ENCODE measurements at places on chromosomes 2 and 18.
A peak's percentile ranks its signal among the peaks of the same experiment; 100 is the strongest.

DNA sequence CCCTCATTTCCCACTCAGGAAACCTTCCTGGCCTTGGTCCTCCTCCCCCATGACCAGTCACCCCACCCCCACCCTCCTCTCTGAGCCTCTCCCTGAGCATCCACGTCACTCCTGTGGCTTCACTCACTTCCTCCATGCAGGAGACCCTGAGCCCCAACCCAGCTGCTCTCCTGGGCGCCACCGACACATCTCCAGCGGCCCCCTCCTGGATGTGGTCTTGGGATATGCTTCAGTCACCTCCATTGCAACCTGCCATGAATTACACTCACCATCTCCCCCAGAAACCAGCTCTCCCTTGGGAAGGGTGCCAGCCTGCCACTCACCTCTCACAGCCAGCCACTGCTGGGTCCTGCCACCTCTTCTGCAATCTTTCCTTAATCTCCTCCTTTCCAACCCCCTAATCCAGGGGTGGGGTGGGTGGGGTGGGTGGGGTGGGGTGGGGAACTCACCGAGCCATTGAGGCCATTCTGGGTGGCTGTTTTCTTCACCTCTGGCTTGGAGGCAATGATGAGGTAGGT lies 44.8 kb downstream of the CENPO start:
- no peak for DNase-seq

GRCh38 chr2:62222674-62223073 lies 26.8 kb downstream of the B3GNT2 start:
- no peak for DNase-seq

DNA sequence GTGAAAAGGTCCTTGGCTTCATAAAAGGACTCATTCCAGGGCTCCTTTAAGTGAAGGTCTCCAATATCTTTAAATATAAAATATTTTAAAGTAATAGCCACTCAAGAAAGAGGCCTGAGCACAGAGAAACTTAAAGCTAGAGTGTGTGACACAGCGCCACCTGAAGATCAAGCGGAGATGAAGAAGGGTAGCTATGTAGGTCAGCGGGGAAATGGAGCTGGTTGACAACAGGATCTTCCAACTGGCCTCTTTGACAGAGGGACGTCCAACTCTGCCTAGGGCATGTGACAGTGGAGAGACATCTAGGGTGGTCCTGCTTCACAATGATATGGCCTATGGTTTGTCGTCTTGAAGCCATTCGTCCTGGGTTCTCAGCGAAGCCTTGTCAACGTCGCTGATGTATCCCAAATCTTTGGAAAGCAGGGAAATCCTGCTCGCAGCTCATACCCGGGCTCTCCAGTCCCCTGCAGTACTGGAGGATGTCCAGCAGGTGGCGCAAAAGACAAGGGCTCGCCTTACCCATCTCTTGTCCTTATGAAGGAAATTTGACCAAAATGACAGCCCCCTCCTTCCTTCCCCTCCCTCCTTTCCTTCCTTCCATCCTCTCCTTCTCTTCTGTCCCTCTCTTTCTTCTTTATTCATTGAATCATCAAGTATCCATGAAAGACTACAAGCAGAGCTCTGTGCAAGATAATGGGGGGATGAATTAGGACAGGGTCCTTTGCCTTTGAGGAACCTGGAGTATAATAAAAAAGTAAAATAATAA lies 59.6 kb downstream of the LONRF2 start:
- peak; percentile 61 for DNase-seq

DNA sequence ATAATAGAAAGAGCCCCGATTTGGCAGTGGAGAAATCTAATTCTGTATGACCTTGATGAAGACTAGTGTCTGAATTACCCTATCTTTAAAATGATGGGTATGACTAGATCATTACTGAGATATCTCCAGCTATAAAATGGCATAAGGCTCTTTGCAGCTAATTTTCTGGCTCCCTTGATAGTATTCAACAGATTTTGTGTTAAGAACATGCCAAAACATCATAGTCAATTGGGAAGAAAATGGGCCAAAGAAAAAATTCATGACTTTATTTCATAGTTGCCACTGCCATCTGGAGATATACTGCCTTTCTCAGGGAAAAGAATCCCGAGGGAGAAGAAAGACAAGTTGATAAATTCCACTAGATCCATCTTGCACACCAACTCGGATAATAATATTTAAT lies 1618.7 kb downstream of the LRP1B start:
- DNase-seq, result no peak

DNA sequence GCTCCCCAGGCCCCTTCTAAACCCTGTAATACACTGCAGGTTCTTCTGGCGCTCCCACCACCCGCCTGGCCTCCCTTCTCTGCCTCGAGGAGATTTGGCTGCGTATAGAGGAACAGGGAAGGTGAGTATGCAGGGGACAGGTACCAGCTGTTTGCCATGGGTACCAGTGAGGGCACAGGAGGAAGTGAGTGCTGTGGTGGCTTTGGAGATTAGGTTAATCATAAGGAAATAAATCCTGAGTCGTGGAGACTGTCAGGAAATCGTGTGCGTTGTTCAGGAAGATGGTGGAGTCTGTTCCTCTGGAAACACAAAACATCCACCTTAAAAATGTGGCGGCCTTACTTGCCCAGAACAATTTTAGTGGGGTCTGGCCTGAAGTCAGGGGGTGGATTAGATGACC lies 230.4 kb downstream of the FAM210A start:
- DNase-seq, result no peak

DNA sequence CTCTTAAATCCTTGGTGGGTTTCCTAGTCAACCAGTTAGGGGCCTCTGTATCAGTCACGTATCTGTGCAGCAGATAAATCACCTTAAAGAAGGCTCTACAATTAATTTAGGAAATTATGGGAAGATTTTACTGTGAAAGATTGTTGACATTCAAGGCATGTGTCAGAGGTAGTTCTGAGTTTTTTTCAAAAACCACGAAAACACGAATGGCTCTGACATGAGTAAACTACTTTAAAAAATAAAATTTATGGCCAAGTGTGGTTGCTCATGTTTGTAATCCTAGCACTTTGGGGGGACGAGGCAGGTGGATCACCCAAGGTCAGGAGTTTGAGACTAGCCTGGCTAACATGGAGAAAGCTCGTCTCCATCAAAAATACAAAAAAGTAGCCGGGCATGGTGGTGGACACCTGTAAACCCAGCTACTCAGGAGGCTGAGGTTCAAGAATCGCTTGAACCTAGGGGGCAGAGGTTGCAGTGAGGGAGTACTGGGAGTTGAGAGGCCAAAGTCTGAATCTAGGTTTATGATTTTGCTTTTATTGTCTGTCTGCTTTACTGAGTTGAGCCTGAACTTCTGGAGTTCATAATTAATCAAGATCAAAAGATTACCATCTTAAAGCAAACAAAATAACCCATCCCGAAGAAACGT lies 77.1 kb downstream of the SPRED2 start:
- DNase-seq, result no peak

- no peak for DNase-seq
Observed at GRCh38 chr2:8671176-8671575, 10.7 kb upstream of the ID2 start.

DNA sequence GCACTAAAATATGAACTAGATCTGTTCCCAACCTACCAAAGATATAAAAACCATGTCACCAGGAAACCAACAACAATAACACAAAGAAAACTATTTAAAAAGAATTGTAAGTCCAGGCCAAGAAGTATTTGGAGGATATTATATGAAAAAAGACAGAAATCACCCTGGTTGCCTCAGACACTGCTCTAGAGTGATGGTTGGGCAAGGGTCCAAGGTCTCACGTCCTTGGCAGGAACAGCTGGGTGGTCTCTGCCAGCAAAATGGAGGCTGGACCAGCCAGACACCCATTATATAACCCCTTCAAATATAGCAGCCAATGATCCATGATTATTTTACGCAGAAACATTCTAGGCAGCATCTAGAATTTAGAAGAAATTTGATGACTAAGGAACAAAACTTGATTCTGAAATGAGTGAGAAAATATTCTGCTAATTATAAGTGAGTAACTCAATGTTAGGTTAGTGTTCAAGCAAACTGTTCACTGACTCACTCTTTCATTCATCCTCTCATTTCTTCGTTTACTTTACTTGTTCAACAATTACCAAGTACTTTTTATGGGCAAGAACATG lies 35.4 kb downstream of the MRPL35 start:
- DNase-seq, result no peak

DNA sequence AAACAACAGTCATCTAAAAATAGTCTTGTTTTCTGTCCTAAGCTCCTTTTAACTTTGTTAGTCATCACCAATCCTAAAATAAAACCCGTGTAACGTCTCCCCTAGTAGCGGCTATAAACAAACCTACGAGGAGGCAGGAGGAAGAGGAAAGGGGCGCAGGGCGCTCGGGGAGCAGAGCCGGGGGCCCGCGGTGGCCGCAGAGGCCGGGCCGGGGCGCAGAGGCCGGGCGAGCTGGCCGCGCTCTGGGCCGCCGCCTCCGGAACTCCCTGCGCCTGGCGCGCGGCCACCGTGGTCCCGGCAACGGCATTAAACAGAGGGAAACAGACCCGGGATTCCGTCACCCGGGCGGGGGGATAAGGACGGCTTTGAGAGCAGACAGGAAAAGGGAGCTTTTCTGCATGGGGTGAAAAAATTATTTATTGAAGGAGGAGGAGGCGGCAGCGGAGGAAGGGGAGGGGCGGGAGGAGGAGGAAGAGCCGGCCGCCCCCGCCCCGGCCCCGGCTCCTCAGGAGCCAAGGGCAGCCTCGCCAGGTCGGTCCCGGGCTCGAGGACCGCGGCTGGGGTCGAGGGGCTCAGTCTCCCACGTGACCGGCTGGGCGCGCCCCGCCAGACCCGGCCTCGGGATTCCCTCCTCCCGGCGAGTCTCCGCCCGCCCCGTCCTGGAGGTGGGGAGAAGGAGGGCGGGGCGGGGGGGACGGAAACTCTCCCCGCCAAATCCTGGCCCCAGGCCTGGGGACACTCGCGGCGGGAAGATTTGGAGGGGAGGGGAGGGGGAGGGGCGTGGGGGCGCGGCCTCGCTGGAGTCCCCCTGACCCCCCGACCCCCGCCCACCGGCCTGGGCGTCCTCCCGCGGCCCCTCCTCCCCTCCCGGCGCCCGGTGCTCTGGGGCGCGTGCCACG lies 1.8 kb upstream of the NFATC1 start:
- peak; percentile 31 for DNase-seq

GRCh38 chr2:170217778-170218251 lies 39.9 kb downstream of the MYO3B start:
- no peak for DNase-seq

- DNase-seq, result no peak
Observed at GRCh38 chr2:235102896-235103295, 151.1 kb downstream of the SH3BP4 start.

- no peak for DNase-seq
Observed at GRCh38 chr18:75546964-75547363, 119.5 kb upstream of the SMIM21 start.

GRCh38 chr2:236627841-236628240 lies 58.2 kb downstream of the ACKR3 start:
- DNase-seq, result no peak
